Type B pancreatic cell (in vitro differentiated cells): ENCODE measurements at places on chromosomes 2 and 18. TPM values are rescaled to one million over a fixed set of nuclear protein-coding genes. Genes with fewer than 3 reads are reported as not detected.

Gene DNAJC5G
- not detected in 2 replicates for total RNA-seq

Gene UNC80
- total RNA-seq = 2.6 and 2.9 TPM in 2 replicates

Gene NBEAL1
- total RNA-seq = 28.5 and 41.2 TPM in 2 replicates

GRCh38 chr18:48800876-48801727 lies 149.7 kb downstream of the SMAD7 start:
- DNase-seq = peak; percentile 62

DNA sequence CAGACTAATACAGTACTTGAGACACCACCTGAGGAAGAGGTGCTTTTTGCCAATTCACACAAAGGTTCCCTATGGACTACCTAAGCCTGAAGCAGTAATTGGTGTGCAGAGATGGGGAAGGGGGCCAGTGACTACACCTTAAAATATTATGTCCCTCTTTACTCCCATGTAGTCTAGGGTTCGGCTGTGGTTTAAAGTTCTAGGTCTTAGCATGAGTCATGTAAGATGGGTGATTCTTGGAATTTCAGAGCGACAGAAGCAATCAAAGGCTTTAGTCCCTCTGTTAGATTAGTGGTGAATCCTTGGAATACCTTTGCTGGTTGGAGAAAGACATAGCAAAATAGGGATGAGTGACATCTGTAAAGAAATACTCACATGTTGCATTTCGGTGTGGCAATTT lies 14.3 kb upstream of the CCDC85A start:
- no peak for DNase-seq

DNA sequence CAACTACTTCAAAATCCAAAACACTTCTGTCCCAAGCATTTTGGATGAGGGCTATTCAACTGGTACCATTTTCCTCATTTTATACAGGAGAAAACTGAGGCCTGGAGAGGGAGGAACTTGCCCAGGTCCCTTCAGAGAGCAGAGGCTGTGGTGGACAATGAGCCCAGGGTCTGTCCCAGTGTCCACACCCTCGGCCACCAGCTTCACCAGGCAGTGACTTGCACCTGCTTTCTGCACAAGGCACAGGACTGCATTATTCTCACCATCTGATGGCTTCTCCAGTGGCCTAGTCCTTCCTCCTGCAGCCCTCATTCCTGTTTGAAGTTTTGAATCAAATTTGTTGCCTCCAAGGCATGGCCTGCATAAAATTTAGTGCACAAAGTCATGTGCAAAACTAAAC lies 53.3 kb downstream of the RNF144A start:
- DNase-seq = no peak

DNA sequence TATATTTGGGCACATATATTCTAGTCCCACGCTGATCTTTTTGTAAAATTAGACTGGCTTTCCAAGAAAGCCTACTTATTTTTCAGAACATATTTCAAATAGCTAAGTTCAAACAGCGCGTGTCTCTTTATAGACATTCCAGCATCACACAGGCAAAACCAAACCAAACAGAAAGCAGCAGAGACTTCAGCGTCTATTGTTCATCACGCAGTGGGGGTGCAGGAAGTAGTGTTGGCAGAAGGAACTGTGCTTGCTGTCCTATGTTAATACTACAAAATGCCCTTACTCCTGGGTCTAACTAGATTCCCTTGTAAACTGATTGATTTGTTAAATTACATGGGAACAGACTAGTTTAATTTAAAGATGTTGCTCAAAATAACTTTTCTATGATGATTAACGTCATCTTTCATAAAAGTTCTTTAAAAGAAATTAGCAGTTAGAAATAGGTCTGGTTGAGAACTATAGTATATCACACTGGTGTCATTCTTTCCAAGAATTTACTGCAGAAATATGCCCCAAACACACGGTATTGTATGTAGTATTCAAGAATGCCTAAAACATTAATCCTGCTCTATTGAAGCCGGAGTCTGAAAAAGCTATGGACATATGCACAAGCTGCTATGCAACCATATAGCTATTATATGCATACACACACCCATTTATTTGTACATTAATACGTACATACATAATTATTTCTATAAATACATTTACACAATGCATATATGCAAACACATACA lies 436.3 kb downstream of the CBLN2 start:
- DNase-seq = no peak

GRCh38 chr2:15134957-15135356 lies 426.2 kb downstream of the NBAS start:
- DNase-seq = no peak

DNA sequence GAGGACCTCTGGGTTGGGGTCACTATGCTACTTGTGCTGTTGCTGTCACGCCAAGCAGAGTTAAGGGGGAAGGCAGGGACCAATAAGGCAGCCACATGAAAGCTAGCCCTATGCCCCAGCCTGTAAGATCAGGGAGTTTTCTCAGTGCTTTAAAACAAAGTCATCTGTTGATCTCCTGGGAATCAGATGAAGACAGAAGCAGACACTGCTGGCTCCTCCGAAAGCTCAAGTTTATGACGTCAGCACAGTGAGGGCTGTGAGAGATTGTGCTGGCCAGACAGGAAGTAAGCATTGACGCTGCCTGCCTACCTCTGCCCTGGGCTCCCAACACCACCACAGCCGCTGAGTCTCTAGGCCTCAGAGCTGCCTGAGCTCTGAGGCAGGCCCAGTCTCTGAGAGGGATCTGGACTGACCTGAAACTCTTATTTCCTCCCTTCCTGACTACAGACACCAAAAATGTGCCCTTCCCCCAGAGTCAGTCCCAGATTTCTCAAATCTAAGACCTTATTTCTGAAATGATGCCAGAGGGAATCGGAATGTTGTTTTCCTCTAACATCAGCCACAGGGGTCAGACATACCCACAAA lies 118.1 kb upstream of the EPAS1 start:
- no peak for DNase-seq

GRCh38 chr18:46134920-46135675 lies 30.9 kb downstream of the HAUS1 start:
- no peak for DNase-seq

DNA sequence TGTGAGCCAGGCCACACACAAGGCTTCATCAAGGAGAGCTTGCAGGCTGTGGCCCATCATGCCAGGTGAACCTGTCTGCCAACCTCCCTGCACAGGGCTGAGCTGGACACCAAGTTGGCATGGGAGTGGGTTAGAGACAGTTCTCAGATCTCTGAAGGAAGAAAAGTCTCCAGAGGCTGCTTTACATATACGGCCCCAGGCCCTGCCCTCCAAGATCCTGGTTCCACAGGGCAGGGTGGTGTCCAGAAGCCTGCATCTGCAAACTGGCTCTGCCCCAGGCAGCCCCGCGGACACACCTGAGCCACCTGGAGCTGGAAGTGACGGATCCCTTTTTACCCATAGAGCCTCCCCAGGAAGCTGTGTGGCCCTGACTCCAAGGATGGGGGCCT lies 24.2 kb upstream of the HES6 start:
- DNase-seq = no peak

DNA sequence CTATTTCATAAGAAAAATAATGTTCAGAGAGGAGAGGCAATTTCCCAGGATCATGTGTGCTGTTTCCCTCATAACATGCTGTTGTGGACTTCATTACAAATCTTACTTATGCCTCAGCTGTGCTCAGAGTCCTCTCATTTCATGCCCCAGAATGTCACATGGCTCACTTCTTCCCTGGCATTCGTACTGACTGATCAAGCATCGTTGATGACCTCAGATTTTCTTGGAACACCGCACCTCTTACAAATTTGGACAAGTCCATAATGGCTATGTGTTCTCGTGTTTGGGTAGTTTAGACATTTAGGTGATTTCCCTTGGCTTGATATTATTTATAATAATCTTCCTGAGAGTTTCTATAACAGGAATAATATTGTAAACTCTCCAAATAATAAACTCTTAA lies 32.9 kb downstream of the SERPINB7 start:
- no peak for DNase-seq

DNA sequence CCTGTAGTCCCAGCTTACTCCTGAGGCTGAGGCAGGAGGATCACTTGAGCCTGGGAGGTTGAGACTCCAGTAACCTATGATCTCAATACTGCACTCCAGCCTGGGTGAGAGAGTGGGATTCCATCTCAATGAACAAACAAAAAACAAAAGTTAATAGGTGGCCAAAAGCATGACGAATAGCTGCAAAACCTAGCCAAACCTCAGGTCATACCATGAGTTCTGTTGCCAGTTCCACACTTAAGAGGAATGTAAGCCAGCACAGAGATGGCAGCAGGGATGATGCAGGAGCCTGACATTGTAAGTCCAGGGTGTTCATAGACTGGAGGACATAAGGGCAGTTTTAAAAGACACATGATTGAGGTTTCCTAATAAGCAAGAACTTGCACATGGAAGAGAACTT lies 55.3 kb upstream of the RMDN2 start:
- no peak for DNase-seq

GRCh38 chr18:9700261-9700796 lies 7.8 kb upstream of the RAB31 start:
- no peak for DNase-seq

- DNase-seq = no peak
Measured at GRCh38 chr2:45872211-45872610, 220.7 kb downstream of the PRKCE start.

DNA sequence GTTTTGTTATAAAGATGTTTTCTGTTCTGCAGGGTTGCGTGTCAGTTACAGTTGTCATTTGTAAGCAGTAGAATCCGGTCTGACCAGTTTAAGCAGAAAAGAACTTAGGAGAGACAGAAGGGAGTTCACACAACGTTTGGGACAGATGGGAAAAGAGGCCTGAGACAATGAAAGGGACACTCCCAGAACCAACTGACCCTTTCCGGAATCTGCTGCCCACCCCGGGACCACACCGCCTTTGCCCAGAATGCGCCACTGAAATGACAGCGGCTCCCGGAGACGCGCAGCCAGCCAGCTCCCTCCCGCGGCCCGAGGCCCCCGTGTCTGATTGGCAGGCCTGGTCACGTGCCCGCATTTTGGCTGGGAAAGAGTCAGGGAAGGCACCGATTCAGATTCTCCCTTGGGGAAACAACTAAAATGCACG lies 244.6 kb downstream of the BCL2 start:
- DNase-seq = peak; percentile 84
